Non-pigmented ciliary epithelial cell (primary cell): ENCODE measurements at places on chromosomes 12 and 14.
A peak's percentile ranks its signal among the peaks of the same experiment; 100 is the strongest.

DNA sequence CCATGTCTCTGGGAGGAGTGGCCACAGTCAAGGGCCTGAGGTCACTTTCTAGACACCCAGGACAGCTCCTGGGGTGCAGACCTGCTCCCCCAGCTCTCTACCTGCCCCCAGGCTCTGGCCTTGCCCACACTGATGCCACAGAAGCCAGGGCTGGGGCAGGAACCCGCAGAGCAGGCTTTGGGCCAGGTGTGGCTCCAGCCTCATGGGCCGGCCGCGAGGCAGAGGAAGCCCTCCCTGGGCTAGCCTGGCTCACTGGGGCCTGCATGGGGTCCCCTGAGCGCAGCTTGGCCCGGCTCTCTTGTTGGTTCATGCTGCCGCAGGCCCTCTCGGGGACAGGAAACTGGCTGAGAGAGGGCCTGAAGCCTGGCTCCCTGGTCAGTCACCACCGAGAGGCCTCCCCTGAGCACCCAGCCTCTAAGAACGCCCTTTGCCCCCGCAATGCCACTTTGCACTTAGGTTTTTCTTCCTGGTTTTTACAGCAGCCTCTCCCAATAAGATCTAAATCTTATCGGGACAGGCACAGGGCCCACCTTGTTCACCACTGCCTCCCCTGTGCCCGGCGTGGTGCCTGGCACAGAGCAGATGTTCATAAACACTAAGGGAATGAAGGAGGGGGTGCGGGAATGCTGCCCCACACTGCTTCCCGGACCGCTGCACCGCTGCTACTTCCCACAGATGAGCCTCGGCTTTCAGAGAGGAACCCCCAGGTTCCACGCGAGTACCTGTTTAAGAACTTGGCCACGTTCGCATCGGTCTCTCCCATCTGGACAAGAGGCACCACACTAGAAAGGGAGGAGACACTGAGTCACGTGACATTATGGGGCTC lies 14.7 kb downstream of the MMAB start:
- DNase-seq = no peak

- DNase-seq = no peak
Observed at GRCh38 chr12:15561396-15561795, 227.8 kb downstream of the EPS8 start.

GRCh38 chr14:103206836-103207387 lies 83.7 kb downstream of the TNFAIP2 start:
- DNase-seq = no peak

DNA sequence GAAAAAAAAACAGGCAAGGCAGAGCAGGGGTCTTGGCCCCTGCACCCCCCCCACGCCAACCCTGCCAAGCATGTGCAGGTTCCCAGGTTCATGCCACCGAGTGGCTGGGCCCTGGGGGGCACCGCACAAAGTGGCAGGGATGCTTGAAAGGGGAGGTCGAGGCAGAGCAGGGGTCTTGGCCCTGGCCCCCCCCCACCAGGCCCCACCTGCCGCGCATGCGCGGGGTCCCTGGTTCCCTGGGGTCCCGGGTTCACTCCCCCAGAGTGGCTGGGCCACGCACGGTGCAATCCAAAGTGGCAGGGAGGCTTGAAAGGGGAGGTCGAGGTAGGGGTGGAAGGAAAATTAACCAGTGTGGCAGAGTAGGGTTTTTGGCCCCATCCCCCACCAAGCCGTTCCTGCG lies 312.2 kb downstream of the ALG10 start:
- no peak for DNase-seq

GRCh38 chr14:74841230-74842207 lies 34.4 kb downstream of the PROX2 start:
- no peak for DNase-seq

GRCh38 chr14:34275078-34275477 lies 187.0 kb downstream of the SPTSSA start:
- no peak for DNase-seq

DNA sequence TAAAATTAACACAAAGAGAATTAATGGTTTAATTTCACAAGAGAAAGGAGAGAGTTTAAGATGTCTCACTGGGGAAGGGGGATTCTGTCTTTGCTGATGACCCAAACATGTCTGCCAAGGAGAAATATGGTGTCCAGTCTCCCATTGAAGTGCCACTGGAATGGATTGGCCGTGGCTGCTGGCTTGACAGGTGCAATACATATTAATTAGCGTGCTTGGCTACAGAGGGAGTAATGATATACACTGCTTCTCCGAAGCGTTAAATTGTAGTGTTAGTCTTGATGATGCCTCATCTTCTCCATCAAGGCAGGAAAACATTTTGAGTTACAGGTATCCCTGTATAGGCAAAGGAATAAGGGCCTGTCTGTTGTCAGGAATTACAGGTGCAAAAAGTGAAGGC lies 393.4 kb upstream of the TMPO start:
- DNase-seq = no peak

DNA sequence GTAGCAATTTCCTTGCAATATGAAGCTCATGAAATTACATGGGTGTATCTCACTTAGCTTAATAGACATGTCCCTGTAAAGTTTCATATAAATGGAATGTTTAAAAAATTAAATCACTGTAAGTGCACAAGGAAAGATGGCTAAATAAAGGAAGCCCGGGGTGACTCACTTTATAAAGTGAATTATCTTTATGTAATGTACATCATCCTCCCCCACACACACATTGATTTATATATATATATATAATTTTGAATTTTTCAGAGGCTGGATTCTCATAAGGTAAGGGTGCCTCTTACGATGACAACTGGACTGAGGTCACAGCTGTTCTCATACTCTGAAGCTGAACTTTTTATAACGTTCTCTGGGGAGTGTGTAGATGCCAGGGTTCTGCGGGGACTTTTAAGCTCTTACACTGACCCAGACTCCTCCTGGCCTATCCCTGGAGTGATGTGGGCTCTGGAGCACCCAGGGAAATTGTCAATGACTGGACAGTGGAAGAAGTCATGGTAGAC lies 108.7 kb upstream of the HIF1A start:
- no peak for DNase-seq

DNA sequence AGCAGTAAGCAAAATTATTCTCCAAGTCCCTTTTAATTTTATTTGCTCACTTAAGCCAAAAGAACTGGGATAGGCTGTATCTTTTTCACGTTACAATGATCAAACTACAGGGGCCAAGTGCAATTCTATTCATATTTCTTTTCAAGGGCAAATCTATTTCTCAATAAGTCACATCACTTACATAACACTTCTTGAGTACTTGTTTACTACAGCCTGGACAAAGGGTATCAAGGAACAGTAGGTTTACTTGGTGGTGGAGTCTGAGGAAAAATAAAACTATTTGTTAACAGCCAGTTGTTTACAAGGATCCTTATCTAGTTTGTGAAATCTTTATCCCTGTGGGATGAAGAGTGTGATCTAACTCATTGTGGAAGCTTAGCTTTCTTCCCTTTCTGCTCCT lies 72.1 kb downstream of the PDE3A start:
- no peak for DNase-seq

DNA sequence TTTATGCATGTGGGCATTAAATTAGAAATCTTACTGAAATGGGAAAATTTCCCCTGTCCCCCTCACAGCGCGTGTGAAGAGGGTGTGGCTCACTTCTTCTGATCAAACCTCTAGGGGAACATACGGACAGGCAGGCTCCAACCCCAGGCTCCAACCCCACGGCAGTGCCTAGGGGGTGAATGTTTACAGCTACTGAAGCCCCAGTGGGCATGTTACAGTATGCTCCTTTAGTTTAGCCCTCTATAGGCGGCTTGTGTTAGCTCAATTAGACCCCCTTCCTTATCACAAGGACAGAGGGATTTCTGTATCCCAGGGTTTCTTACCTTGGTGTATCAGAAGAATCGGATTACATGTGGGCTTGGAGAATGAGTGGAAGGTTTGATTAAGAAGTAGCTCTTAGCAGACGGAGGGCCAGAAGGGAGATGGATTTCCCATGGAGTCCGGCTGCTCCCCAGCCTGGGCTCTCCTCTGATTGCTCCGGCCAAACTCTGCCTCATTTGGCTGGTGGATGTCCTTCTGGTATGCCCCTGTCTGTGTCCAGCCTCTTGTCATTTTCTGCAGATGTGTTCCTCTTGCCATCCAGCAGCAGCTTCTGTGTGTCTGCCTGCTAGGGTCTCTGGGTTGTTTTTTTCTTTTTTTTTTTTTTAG lies 223.7 kb downstream of the TMTC2 start:
- DNase-seq = no peak

DNA sequence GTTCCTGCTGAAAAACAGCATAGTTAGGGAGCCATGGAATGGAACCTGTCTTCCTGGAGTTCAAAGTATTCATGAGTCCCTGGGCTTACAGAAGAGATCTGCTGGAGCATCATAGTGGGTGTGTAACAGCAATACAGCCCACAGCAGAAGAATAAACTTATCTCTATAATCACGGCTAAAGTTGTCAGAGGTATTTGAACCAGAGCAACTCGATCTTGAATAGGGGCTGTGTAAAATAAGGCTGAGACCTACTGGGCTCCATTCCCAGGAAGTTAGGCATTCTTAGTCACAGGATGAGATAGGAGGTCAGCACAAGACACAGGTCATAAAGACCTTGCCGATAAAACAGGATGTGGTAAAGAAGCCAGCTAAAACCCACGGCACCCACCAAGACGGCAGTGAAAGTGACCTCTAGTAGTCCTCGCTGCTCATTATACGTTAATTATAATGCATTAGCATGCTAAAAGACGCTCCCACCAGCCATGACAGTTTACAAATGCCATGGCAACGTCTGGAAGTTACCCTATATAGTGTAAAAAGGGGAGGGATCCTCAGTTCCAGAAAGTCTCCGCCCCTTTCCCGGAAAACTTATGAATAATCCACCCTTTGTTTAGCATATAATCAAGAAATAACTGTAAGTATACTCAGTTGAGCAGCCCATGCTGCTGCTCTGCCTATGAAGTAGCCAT lies 223.4 kb downstream of the PCNX1 start:
- DNase-seq = peak; percentile 38

DNA sequence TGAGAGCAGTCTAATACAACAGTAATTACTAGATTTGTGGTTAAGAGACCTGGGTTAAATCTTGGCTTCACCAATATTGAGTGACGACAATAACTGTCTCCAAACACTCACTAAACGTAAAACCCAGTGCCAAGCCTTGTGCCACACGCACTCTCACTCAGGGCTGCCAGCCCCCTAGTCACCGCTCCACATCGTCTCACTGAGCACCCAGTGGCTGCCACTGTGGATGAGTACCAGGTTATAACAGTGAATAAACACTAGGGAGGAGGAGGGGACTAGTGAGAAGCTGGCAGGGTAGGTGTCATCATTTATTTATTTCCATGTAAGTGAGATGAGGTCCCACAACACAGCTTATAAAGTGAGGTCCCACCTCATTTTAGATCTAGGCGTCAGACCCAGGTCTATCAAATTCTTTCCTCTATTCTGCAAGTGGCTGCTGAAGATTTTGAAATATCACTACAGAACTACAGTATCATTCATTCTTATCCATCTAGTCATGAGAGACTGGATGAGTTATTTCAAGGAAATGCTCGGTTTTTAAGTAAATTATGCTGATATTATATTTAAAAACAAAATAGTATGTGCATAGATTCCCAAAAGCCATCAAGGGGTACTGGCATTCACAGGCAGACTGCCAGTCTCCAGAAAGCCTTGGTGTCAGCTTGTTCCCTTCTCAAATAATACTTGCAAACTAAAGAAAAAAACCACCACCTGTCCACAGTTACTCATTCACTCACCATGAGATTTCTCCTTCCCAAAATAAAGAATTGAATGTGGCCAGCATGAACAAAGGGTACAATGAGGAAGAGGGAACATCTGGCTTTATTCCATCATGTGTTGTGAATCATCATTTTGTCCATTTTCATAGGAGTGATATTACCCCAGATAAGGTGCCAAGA lies 84.0 kb downstream of the PTPN21 start:
- no peak for DNase-seq

- no peak for DNase-seq
Observed at GRCh38 chr14:102931580-102932285, 9.3 kb downstream of the AMN start.

GRCh38 chr12:93741659-93742109 lies 64.5 kb downstream of the CRADD start:
- no peak for DNase-seq

DNA sequence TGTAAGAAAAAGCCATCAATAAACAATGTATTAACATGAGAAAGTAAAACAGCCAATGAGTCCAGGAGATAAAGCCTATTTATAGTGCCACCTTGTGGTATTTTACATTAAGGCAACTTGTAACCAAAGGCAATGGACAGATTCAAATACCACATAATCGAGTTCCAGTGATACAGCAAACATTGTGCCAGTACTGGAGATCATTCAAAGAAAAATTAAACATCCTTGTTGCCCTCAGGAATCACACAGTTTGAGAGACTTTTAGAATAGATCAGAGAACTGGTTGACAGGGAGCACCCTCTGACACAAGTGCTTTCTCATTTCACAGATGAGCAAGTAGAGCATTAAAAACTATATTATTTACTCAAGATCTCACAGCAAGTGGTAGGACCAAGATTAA lies 98.1 kb downstream of the DDHD1 start:
- DNase-seq = no peak

DNA sequence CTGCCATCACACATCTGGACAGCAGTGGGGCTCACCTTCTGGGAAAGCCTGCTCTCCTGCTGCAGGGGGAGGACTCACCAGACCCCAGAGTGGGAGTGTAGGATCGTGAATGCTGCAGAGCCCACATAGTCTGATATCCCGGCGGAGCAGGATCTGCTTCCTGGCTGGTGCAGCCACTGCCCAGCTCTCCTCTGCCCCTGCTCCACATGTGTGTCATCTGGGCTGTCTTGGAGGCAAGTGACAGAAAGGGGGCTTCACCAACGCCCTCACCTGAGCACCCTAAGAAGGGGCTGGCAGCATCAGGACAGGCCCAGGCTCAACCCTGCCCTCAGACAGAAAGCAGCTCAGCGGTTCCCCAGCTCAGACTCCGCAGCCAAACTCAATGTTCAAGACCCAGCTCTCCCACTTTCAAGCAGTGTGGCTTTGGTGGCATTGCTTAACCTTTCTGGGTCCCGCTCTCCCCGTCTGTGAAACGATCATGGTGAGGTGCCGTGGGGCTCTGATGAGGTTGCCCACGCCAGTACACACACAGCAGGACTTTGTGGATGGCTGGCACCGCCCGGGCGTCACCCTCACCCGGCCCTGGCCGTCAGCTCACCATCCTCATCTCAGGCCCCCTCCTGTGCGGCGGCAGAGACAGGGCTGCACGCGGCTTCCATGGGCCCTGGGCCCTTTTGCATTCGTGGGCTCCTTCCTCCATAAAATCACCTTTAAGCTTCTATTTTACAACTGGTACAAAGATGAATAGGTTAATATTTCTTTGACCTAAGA lies 91.0 kb upstream of the SFSWAP start:
- no peak for DNase-seq

- DNase-seq = no peak
Observed at GRCh38 chr12:810116-810515, 57.7 kb downstream of the WNK1 start.

GRCh38 chr12:1277905-1278304 lies 286.9 kb downstream of the ERC1 start:
- no peak for DNase-seq
